Progenitor cell of endocrine pancreas (in vitro differentiated cells): ENCODE measurements at places on chromosomes 3 and 15. TPM values are rescaled to one million over a fixed set of nuclear protein-coding genes. Genes with fewer than 3 reads are reported as not detected.
A peak's percentile ranks its signal among the peaks of the same experiment; 100 is the strongest.

DNA sequence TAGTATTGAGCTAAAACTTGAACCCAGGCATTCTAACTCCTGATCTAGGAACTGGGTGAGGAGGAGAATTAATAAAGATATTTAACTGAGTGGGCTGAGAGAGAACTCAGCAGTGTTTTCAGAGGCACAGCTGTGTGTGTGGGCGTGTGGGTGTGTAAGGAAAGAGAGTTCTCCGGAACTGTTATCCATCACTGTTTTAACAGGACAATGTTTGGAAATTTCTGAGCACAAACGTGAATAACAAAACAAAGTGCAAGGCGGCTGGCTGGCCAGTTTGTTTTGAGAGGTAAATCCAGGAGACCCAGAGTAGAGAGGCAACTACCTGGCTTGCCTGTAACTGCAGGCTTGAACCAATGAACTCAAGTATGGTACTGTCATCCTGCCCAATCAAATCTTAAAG, 5.0 kb upstream of the PTPN9 start:
- no peak overlapping the region for H3K4me3 ChIP-seq
- H3K27me3 ChIP-seq: no peaks in the 10 kb centered on the region
- peaks cover 4% of the 10 kb centered on the region for H3K36me3 ChIP-seq

GRCh38 chr15:100109486-100110035, 232.2 kb downstream of the ADAMTS17 start:
- H3K36me3 ChIP-seq: no peaks in the 10 kb centered on the region
- H3K4me1 ChIP-seq: peaks cover 5% of the 10 kb centered on the region

GRCh38 chr3:95123104-95123503, 1060.2 kb downstream of the NSUN3 start:
- H3K36me3 ChIP-seq: peaks cover 6% of the 10 kb centered on the region
- peaks cover 26% of the 10 kb centered on the region for H3K4me1 ChIP-seq
- H3K27me3 ChIP-seq: no peaks in the 10 kb centered on the region
- peak overlapping the region; percentile 23 for H3K27ac ChIP-seq
- DNase-seq: no peak

GRCh38 chr15:93131485-93132095, 42.6 kb upstream of the RGMA start:
- no peak overlapping the region for H3K4me3 ChIP-seq
- peaks cover 3% of the 10 kb centered on the region for H3K4me1 ChIP-seq
- H3K36me3 ChIP-seq: no peaks in the 10 kb centered on the region
- peaks cover 16% of the 10 kb centered on the region for H3K27me3 ChIP-seq
- H3K27ac ChIP-seq: no peak overlapping the region

DNA sequence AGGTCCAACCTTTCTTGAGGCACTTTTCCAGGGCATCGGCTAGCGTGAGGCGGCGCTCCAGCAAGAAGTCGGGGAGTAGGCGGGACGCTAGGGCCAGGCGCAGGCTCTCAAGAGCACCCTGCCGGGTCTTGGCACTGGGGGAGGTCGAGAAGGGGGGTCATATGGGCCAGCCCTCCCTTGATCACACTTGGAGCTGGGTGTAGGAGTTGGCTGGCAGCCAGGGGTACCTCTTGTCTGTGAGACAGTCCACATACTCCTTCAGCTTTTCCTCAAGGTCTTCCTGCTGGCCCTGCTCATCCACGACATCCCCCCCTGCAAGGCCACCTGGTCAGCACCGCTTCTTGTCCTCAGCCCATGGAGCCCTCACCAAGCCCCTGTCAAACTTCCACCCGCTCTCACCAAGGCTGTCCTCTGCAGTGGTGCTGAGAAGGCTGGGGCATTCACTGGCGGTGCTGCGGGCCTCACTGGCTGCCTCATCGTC, 2.0 kb downstream of the IFRD2 start:
- peak overlapping the region; percentile 79 for H3K4me3 ChIP-seq
- H3K27ac ChIP-seq: no peak overlapping the region
- H3K27me3 ChIP-seq: no peaks in the 10 kb centered on the region
- no peak for DNase-seq
- no peaks in the 10 kb centered on the region for H3K36me3 ChIP-seq
- H3K4me1 ChIP-seq: peaks cover 13% of the 10 kb centered on the region

GRCh38 chr3:14231145-14231990, 52.8 kb downstream of the LSM3 start:
- H3K27me3 ChIP-seq: peaks cover 26% of the 10 kb centered on the region
- H3K36me3 ChIP-seq: no peaks in the 10 kb centered on the region
- no peak overlapping the region for H3K4me3 ChIP-seq
- DNase-seq: no peak

DNA sequence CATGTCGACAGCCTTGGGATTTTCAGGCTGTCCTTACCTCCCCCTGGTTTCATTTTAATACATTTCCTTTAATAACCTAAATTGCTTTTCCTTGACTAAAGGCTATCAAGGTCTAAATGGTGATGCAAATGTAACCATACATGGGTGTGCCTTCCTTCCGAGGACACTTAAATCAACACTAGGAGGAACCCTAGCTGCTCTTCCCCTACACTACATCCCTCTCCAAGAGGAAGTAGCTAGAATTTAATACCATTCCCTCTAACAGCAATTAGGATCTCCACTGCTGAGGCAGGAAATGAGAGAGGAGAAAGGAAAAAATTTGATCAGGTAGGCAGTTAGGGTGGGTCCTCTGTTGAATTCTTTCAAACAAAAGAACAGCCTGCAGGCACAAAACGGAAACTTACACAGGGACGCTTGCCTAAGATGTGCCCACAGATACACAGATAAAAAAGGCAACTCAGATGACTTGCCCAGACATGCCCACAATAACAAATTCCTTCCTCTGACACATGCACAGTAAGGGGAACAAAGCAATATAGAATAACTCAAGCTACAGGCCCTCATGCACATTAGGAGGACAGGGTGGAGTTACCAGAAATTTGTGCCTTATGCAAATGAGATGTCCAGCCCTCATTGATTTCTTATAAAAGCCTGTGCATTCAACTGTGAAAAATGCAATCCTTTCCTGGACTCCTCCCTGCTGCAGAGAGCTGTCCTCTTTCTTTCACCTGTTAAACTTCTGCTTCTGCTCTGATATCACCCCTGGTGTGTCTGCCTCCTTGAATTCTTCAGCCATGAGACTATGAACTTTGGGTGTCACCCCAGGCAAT, 1024.4 kb upstream of the CADM2 start:
- DNase-seq: no peak
- peak overlapping the region; percentile 17 for H3K27ac ChIP-seq
- peaks cover 28% of the 10 kb centered on the region for H3K27me3 ChIP-seq

GRCh38 chr3:157091083-157091833, 68.7 kb downstream of the CCNL1 start:
- no peaks in the 10 kb centered on the region for H3K36me3 ChIP-seq
- no peak overlapping the region for H3K27ac ChIP-seq
- no peak for DNase-seq
- peaks cover 33% of the 10 kb centered on the region for H3K4me1 ChIP-seq
- H3K27me3 ChIP-seq: peaks cover 15% of the 10 kb centered on the region

- peaks cover 27% of the 10 kb centered on the region for H3K27me3 ChIP-seq
- peak; percentile 2 for DNase-seq
- no peaks in the 10 kb centered on the region for H3K36me3 ChIP-seq
- no peak overlapping the region for H3K27ac ChIP-seq
These were observed 129.0 kb downstream of the LRRK1 start for GRCh38 chr15:101048176-101048575.

GRCh38 chr15:60787837-60788691, 309.1 kb upstream of the ICE2 start:
- peaks cover 1% of the 10 kb centered on the region for H3K36me3 ChIP-seq
- peaks cover 3% of the 10 kb centered on the region for H3K27me3 ChIP-seq
- no peak overlapping the region for H3K27ac ChIP-seq
- no peak overlapping the region for H3K4me3 ChIP-seq

GRCh38 chr3:52227117-52227516, 1.7 kb upstream of the TLR9 start:
- H3K4me1 ChIP-seq: no peaks in the 10 kb centered on the region
- H3K27ac ChIP-seq: no peak overlapping the region
- no peak overlapping the region for H3K4me3 ChIP-seq
- no peak for DNase-seq

- peaks cover 3% of the 10 kb centered on the region for H3K27me3 ChIP-seq
- H3K4me3 ChIP-seq: no peak overlapping the region
- DNase-seq: no peak
These were observed 64.3 kb downstream of the SLCO3A1 start for GRCh38 chr15:91917686-91918360.

- no peak for DNase-seq
- no peaks in the 10 kb centered on the region for H3K36me3 ChIP-seq
- no peaks in the 10 kb centered on the region for H3K27me3 ChIP-seq
- H3K4me3 ChIP-seq: no peak overlapping the region
- H3K27ac ChIP-seq: no peak overlapping the region
These were observed 66.7 kb upstream of the GOLGA8B start for GRCh38 chr15:34650177-34650576.

Gene ESYT3
- 1.8 and 3.5 TPM in 2 replicates for total RNA-seq

Gene SOX14
- not detected in 2 replicates for total RNA-seq

Gene FGD5
- total RNA-seq: 0.09 and 0.17 TPM in 2 replicates

Gene IGDCC3
- total RNA-seq: 125 and 138 TPM in 2 replicates

Gene RGMA
- 11.4 and 11.8 TPM in 2 replicates for total RNA-seq
